Pancreas (tissue), 10 donors: ENCODE measurements at places on chromosomes 1 and 21. TPM values are rescaled to one million over a fixed set of nuclear protein-coding genes. Genes with fewer than 3 reads are reported as not detected.

DNA sequence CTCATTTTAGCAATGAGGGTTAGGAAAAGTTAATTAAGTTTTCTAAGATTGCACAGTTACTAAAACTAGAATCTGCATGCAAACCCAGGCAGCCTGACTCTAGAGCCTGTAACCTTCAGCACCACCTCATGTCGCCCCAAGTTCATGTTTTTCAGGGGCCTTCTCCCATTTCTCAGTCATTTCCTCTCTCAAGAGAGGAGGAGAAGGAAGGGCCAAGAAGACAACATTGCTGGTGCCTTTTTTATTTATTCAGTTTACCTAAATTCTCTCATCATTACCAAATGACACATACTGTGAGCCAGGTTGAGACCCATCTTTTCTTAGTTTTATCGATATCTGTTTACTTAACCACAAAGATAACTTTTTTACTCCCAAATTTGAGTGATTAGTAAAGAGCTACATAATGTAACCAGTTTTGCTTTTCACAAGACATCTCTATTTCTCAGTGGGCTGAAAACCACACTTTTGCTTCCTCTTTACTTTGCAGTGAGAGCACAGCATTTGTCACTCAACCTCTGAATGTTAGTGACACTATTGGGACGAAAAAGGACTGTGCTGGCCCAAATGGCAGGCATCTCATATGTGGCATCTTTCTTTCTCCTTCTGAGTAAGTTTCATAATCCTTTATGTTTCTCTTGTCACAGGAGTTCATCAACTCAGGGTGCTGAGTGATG is at the start of gene CD101:
Gene CD101, plus strand, starts transcription at position 507 of the 674 bp plus-strand sequence. Its CDS starts 58 bp downstream, at position 565.
- H3K27me3 ChIP-seq = no peaks in the 10 kb centered on the region
- H3K4me3 ChIP-seq = no peak within 1 kb of the TSS
- no peaks in the 10 kb centered on the region for H3K36me3 ChIP-seq
- no peak for DNase-seq
- no peaks in the 10 kb centered on the region for H3K4me1 ChIP-seq

DNA sequence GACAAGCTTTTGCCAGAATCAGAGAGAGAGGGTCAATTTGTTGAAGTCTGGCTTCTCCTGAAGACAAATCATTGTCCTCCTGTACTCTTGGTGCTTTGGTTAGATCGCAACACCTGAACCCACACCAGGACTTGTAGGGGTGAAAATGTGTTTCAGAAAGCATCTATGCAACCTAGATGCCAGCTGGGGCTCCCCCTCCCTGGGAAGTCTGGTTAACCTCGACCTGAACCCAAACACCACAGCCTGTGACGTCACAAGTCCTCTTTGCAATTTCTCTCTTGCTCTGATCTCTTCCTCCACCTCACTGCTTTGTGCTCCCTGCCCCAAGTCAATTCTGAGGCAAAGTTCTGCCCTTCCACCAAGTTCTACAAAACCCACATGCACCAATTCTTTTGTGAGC is 42.8 kb upstream of the USP24 start:
- no peak overlapping the region for H3K27ac ChIP-seq
- DNase-seq = no peak
- H3K27me3 ChIP-seq = no peaks in the 10 kb centered on the region
- H3K36me3 ChIP-seq = no peaks in the 10 kb centered on the region
- no peak overlapping the region for H3K4me3 ChIP-seq

- no peaks in the 10 kb centered on the region for H3K4me1 ChIP-seq
- H3K4me3 ChIP-seq = no peak overlapping the region
- DNase-seq = no peak
- H3K27me3 ChIP-seq = no peaks in the 10 kb centered on the region
- H3K36me3 ChIP-seq = no peaks in the 10 kb centered on the region
Observed at GRCh38 chr1:218900615-218901014, 273.1 kb upstream of the LYPLAL1 start.

DNA sequence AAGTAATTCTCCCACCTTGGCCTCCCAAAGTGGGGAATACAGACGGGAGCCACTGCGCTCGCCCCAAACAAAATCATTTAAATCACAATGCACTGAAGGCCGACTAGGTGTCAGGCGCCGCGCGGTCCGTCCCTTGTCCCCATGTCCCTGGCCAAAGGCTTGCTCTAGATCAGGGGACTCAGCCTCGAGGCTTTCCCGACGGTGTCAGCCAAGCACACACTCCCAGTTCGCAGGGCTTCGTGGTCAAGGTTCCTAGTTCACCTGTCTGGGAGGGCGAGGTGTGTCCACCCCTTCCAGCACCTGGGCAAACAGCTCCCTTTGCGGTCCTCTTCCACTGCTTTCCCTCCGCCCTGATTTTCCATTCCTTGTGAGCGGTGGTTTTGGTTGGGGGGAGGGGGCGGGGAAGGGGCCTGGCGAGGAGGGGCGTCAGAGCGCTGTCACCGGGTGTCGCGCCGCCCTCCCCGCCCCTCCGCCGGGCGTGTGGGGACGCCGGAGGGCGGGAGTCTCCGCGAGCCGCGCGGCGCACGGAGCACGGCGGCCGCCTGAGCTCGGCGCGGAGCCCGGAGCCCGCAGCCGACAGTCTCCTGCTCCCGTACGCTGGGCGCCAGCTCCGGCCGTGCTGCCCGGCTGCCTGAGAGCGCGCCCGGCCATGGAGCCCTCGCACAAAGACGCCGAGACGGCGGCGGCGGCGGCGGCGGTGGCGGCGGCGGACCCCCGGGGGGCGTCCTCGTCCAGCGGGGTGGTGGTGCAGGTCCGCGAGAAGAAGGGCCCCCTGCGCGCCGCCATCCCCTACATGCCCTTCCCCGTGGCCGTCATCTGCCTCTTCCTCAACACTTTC is at the start of gene STUM:
Gene STUM, plus strand, starts transcription at position 509 of the 838 bp plus-strand sequence. Its CDS starts 141 bp downstream, at position 650.
- no peak within 1 kb of the TSS for H3K27ac ChIP-seq
- peak; percentile 41 for DNase-seq
- no peaks in the 10 kb centered on the region for H3K27me3 ChIP-seq
- peak within 1 kb of the TSS; percentile 23 for H3K4me3 ChIP-seq
- peaks cover 8% of the 10 kb centered on the region for H3K4me1 ChIP-seq

DNA sequence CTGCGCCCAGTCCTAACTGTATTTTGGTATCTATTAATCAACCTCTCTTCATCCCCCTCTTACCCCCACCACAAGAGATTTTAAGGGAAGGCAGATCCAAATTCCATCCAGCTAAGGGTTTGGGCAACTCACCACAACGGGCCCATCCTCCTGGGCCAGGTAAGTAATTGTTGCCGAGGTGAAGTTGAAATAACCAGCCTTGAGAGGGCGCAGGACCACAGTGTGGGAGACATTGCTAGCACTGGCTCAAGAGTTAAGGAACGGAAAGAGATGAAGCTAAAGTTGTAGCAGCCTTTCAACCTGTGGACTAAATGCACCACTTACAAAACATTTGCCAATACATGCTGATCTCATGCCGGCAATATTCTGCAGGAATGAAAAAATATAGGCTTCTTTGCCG is 5.9 kb downstream of the SSR2 start:
- H3K4me1 ChIP-seq = peaks cover 13% of the 10 kb centered on the region
- no peaks in the 10 kb centered on the region for H3K27me3 ChIP-seq
- DNase-seq = no peak
- no peak overlapping the region for H3K4me3 ChIP-seq
- H3K27ac ChIP-seq = no peak overlapping the region

DNA sequence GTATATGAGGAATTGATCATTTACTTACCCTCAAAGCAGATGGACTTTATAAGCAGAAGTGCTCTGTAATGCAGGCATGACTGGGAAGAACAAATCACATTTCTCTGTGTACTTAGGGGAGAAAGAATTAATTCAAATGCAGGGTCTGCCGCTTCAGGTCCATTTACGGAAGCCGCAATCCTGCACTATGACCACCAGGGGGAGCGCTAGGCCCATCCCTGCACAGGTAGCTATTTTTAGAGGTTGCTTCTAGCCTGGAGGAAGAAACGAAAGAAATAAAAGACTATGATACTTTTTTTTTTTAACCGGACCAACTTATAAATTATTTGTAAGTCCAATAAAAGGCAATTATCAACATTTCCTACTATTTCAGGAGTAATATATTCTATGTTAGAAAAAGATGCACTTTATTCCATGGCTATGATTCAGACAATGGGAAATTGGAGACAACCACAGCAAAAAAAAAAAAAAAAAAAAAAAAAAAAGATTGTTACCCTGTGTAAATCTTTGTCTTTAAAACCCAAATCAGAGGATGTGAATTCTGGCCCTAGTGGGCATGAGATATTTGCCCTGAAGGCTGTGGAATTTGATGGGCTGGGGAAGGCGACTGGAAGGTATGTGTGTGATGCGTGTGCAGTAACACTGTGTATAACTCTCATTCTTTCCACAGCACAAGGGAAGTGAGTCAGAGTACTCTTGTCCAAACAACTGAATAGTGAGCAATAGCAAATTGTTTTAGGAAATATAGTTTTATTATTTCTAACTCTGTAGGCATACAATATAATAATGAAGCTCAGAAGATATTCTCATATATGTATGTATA is 12.9 kb upstream of the FYB2 start:
- H3K27ac ChIP-seq = no peak overlapping the region
- no peaks in the 10 kb centered on the region for H3K36me3 ChIP-seq
- no peak overlapping the region for H3K4me3 ChIP-seq
- peak; percentile 60 for DNase-seq
- no peaks in the 10 kb centered on the region for H3K4me1 ChIP-seq

GRCh38 chr1:18808550-18808949 is 50.9 kb downstream of the TAS1R2 start:
- H3K4me3 ChIP-seq = no peak overlapping the region
- H3K27me3 ChIP-seq = no peaks in the 10 kb centered on the region
- DNase-seq = no peak
- H3K4me1 ChIP-seq = no peaks in the 10 kb centered on the region

GRCh38 chr1:26046246-26047095 is 553 bp upstream of the SLC30A2 start:
- peak; percentile 63 for DNase-seq
- H3K27ac ChIP-seq = peak overlapping the region; percentile 70
- H3K4me3 ChIP-seq = peak overlapping the region; percentile 59

GRCh38 chr1:243950166-243950565 is 100.1 kb upstream of the AKT3 start:
- no peak overlapping the region for H3K27ac ChIP-seq
- H3K27me3 ChIP-seq = no peaks in the 10 kb centered on the region
- DNase-seq = no peak
- H3K36me3 ChIP-seq = no peaks in the 10 kb centered on the region
- H3K4me1 ChIP-seq = no peaks in the 10 kb centered on the region

- H3K36me3 ChIP-seq = no peaks in the 10 kb centered on the region
- peak overlapping the region; percentile 89 for H3K27ac ChIP-seq
- peak overlapping the region; percentile 53 for H3K4me3 ChIP-seq
- H3K4me1 ChIP-seq = peaks cover 10% of the 10 kb centered on the region
- no peak for DNase-seq
Observed at GRCh38 chr1:117120774-117121588, 568 bp downstream of the TRIM45 start.

DNA sequence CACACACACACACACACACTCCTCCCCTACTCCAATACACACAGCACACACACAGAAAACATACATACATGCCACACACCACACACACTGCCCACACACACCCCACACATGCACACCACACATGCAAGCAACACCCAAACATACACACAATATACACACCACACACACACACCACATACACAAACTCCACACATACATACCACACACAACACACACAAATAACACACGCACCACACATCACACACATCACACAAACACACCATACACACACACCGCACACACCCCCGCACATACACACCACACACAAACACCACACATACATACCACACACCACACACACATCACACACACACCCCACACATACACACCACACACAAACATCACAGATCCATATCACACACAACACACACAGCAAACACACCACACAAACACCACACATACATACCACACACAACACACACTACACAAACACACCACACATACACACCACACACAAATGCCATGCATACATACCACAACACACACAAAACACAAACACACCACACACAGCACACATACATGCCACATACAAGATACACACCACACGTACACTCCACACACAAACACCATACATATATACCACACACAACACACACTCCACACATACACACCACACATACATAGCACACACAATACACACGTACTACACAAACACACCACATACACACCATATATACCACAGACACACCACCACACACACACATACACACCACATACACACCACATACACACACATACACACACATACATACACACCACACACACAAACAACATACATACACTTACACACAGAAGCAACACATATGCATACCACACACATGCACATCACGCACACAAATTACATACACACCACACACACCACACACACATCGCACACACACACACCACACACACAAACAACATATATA is 932 bp upstream of the RAB7B start:
- no peak for DNase-seq
- no peaks in the 10 kb centered on the region for H3K27me3 ChIP-seq
- H3K4me3 ChIP-seq = no peak overlapping the region
- H3K4me1 ChIP-seq = no peaks in the 10 kb centered on the region

GRCh38 chr1:6054596-6054995 is 8.9 kb downstream of the KCNAB2 start:
- H3K27ac ChIP-seq = no peak overlapping the region
- no peaks in the 10 kb centered on the region for H3K4me1 ChIP-seq
- no peak overlapping the region for H3K4me3 ChIP-seq

DNA sequence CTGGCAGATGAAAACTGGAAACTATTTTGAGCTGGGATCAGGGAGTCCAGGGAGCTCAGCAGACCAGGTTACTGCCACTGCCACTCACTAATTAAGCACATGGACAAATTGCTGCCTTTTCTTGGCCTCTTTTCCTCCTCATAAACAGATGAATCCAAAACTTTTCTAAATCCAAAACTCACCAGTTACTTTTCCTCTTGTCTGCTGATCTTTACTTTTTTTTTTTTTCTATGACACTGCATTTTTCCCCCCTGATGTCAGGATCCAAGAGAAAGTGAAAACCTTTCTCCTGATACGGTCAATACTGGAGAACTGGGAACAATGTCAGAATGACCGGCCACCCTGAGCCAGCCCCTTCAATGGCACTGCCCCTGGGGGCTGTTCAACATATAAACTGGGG is 405.8 kb downstream of the DUSP10 start:
- H3K27me3 ChIP-seq = no peaks in the 10 kb centered on the region
- H3K4me1 ChIP-seq = no peaks in the 10 kb centered on the region
- H3K27ac ChIP-seq = no peak overlapping the region
- no peak overlapping the region for H3K4me3 ChIP-seq
- DNase-seq = no peak
- H3K36me3 ChIP-seq = no peaks in the 10 kb centered on the region

Gene RYR2
- total RNA-seq = 6.9 TPM

Gene CRABP2
- total RNA-seq = 3.5 TPM

Gene OR2T33
- not detected for total RNA-seq

Gene DMRTA2
- not detected for total RNA-seq
